Stimulated activated CD4-positive, alpha-beta T cell treated with anti-CD3 and anti-CD28 coated beads, Interleukin-1b, Interleukin-23, amount 100 ng/mL, for 1 hour (primary cell): ENCODE measurements at places on chromosomes 3 and 15.

GRCh38 chr15:86077070-86077469, 2.6 kb upstream of the AGBL1 start:
- no peak for DNase-seq

- no peak for DNase-seq
Observed at GRCh38 chr15:57321973-57322601, 54.2 kb upstream of the CGNL1 start.

GRCh38 chr15:57102858-57103257, 184.4 kb downstream of the TCF12 start:
- DNase-seq: no peak

DNA sequence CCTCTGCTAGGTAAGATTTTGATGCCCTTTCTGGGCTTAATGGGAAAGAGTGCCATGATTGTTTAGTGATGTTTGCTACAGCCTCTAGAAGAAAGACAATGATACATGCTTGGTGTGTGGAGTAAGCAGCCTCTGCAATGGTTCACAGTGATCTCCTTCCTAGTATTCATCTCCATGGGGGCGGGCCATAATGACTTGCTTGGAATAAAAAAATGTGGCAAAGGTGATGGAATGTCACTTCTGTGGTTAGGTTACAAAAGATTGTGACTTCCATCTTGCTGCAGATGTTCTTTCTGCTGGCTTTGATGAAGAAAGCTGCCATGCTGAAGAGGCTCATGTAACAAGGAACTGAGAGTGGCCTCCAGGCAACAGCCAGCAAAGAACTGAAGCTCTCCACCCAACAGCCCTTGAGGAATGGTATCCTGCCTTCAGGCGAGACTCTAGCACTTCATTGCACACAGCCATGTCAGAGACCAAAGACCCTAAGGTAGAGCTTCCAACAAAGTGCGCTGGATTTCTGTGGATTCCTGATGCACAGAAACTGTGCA, 139.1 kb upstream of the LRIG1 start:
- DNase-seq: no peak

GRCh38 chr15:93987068-93987467, 244.3 kb upstream of the MCTP2 start:
- DNase-seq: no peak

DNA sequence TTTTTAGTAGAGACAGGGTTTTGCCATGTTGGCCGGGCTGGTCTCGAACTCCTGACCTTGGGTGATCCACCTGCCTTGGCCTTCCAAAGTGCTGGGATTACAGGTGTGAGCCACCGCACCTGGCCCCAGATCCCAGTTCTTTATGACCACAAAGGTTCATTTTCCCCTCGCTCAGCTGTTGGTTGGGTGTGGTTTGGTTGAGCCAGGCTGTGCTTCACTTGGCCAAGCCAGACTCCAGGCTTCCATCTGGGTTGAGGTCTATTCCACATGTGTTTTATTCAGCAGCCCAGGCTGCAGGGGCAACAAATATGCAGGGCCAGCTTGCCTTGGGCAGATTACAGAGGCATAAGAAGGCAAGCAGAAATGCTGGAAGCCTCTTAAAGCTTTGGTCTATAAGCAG, 13.7 kb downstream of the CGNL1 start:
- DNase-seq: no peak

GRCh38 chr15:66698318-66698961, 3.6 kb upstream of the SMAD6 start:
- DNase-seq: no peak

GRCh38 chr15:63628123-63628822, 31.1 kb downstream of the FBXL22 start:
- no peak for DNase-seq

DNA sequence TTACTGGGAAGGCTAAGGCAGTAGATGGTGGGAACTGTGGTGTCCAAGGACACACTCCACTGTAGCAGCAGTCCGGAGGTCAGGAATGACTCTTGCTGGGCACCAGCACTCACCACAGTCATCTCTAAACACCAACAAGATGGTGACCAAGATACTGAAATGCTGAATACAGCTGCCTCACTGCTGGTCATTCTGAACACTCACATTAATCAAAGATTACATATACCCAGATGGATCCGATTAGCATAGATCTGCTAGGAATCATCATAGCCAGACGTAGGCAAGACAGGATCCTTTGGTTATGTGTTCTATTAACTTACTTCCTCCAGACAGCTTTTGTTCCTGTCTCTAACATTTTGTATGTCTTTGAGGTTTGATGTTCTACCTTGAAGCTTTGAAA, 134.9 kb upstream of the BFSP2 start:
- DNase-seq: no peak

DNA sequence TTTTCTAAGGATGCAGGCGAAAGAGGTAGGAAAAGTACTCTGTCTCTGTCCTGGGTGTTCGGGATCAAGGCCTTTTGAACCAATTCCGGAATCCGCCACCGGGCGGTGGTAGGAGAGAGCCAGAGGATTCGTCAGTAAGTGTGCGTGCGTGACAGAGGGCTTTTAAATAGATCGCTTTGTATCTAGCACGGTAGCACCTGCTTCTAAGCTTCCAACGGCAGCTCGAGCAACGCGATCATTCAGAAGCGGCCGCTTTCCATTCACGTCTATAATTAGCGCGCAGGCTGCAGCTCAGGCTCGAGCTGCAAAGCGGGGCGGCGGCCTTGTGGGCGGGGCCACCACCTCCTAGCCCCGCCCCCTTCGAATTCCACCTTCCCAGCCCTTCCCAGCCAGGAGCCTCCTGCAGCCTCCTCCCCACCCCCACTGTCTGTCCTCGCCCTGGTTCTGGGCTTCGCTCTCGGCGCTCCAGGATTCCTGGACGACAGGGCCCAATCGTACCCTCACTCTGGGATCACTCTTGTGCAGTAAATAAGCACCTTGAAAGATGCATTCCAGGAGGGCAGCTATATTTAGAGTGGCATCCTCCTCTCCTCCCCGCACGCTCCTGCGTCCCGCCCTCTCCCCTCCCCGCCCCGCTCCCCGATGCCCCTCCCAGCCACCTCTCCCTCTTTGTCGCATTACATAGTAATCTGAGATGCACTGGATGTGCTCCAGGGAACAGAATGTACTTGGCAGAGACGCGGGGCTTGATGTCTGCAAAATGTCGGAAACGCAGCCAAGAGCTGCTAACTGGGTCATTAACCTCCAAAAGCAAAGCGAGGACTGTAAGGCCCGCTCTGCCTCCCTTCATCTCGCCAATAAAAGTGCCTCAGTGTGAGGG, 224.1 kb upstream of the TPRG1 start:
- no peak for DNase-seq
